ENCODE measurements at places on chromosomes 16 and 17.

DNA sequence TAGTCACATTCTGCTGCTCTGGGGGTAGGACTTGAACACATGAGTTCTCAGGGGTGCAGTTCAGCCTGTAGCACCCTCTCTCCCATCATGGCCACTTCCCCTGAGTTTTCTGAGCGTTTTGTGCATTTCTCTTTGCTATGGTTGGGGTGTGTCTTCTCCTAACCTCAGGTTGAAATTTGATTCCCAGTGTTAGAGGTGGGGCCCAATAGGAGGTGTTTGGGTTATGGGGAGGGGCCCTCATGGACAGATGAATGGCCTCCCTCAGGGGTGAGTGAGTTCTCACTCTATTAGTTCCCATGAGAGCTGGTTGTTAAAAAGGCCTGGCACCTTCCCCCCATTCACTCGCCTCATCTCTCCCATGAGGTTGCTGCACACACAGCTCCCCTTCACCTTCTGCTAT is 101.1 kb downstream of the FOXL1 start:
- no peak for DNase-seq

DNA sequence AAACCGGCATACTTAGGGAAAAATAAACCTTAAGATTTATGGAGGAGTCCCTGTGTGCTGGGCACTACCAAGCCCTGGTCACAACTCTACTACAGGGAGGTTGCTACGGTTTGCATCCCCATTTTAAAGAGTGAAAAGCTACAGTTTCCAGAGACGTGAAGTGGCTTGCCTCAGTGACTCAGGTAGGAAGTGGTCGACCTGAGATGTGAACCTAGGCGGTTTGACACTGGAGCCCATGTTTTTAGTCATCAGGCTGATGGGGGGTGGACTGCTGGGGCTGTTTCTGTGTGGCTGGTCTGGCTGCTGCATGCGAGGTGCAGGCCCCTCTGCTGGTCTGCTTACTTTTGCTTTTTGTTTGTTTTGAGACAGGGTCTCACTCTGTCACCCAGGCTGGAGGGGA is 6.6 kb downstream of the COX6A2 start:
- DNase-seq = no peak

GRCh38 chr17:45852535-45853297 is 8.0 kb downstream of the SPPL2C start:
- peak; percentile 56 for DNase-seq

- DNase-seq = no peak
Observed at GRCh38 chr16:89687092-89687940, 827 bp downstream of the CDK10 start.

GRCh38 chr17:37567538-37567937 is 41.7 kb downstream of the SYNRG start:
- no peak for DNase-seq

- no peak for DNase-seq
Observed at GRCh38 chr17:83109793-83110645, 30.6 kb downstream of the METRNL start.

All from activated T-cell treated with anti-CD3 and anti-CD28 coated beads for 1 hour (primary cell).